T-helper 1 cell (primary cell): ENCODE measurements at places on chromosomes 6 and 20.
A peak's percentile ranks its signal among the peaks of the same experiment; 100 is the strongest.

GRCh38 chr6:142842418-142843261, 102.3 kb downstream of the HIVEP2 start:
- DNase-seq: peak; percentile 30

DNA sequence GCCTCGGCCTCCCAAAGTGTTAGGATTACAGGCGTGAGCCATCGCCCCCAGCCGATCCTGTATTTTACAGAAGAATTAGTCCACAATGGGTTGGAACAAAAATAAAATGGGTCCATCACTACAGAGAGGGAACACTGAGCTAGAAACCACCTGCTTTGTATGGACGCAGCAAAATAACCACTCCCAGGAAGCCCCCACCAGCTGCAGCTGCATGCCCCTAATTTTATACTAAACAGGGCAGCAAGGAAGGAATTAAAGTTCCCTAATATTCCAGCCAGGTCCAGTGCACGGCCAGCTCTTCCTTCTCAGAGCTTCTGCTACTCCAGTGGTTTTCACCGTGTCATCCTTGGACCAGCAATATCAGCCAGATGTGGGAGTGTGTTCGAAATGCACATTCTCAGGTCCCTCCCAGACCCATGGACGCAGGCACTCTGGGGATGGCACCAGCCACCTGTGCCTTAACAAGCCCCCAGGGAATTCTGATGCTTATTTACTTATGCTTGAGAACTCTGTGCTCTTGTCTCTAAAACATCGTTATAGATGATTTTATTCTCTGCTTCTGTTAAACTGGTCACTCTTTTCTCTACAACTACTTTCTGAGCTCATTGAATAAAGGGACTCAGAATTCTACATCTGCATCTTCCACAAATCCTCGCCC, 189.5 kb upstream of the SLC24A3 start:
- DNase-seq: no peak

GRCh38 chr20:36298795-36299339, 7.3 kb upstream of the DLGAP4 start:
- DNase-seq: no peak

DNA sequence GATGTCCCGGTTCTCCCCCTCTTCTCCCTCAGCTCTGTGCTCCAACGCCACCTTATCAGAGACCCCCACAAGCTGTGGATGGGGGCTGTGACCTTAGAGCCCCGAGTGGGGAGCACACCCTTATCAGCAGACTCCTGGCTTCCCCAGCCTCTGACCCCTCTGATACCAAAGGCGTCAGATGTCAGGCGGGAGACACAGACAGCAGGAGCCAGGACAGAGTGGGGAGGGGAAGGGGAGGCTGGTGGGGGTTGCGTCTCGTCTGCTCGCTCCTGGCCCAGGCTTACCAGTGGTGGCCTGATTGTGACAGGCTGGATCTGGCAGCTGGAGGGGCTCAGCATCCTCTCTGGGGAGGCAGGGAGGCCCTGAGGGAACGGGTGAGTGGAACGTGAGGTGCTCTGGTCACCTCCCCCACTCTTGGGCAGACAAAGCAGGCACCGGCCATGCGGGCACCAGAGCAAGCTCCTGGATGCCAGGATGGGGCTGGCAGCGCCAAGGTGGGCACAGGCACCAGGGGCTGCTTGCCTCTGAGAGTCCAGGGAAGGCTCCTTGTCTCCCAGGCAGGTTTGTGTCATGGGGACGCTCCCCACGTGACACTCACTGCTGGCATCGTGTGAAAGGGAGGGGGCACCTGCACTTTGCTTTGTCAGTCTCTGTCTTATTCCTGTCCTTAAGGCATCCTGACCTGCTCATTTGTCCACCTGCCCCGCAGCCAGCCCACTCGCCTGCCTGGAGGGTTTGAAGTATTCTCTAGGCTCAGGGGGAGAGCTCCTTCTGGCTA, 27.8 kb upstream of the GATA5 start:
- no peak for DNase-seq

DNA sequence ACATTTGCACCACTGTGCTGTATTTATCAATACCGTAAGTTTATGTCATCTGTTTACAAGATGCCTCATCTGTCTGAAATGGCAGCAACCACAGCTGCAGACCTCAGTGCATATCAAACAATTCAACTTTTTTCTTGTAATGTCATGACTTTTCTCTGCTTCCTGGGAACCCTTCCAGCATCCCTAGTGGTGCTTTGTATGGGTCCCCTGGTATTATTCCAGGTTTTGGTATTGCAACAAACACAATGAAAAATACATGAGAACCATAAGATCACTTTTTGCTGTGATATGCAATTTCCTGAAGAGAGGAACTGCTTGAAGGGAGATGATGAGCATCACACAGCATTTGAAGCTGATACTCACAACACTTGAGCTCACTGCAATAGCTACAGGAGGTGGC, 12.0 kb upstream of the TXNDC5 start:
- no peak for DNase-seq

DNA sequence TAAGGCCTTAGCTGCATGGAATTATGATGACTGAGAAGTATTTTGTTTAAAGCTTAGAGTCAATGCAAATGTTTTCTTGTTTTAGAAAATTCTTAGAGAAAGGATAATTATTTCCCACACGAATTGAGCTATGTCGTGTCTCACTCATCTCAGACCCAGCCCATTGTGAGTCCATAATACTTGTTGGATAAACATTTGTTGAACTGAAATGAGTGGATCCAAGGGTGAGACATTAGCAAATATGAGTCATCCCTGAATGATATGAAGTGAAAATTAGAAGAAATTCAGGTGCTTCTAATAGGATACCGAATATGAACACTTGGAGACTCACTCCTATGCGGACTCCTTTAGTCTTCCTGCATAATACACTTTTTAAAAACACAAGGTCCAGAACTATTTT, 41.6 kb upstream of the ARMC2 start:
- DNase-seq: no peak

- no peak for DNase-seq
Observed at GRCh38 chr20:5660346-5660745, 89.9 kb upstream of the SHLD1 start.

- DNase-seq: no peak
Observed at GRCh38 chr6:72182337-72183246, 296.2 kb downstream of the RIMS1 start.

- no peak for DNase-seq
Observed at GRCh38 chr6:145372671-145373151, 362.6 kb downstream of the EPM2A start.

DNA sequence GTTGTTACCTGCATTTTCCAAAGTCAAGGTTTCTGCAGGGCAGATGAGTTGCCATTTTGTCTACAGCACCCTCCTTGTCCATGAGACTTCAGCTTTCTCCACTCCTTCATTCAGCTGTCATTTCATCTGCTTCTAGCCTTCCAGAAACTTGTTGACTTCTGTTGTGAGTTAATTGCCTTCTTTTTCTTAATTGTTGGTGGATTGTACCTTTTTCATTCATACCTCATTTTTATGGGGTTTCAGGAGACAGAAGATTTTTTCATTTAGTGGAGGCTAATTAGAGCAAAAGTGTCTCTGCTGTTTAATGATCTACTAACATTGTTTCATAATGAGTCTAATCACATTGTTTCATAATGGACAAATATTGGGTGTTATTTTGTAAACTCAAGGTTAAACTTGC, 7.5 kb upstream of the SUMO4 start:
- DNase-seq: no peak

GRCh38 chr20:53444401-53445149, 149.1 kb downstream of the ZNF217 start:
- no peak for DNase-seq

GRCh38 chr20:43404878-43405277, 52.8 kb upstream of the SRSF6 start:
- no peak for DNase-seq

DNA sequence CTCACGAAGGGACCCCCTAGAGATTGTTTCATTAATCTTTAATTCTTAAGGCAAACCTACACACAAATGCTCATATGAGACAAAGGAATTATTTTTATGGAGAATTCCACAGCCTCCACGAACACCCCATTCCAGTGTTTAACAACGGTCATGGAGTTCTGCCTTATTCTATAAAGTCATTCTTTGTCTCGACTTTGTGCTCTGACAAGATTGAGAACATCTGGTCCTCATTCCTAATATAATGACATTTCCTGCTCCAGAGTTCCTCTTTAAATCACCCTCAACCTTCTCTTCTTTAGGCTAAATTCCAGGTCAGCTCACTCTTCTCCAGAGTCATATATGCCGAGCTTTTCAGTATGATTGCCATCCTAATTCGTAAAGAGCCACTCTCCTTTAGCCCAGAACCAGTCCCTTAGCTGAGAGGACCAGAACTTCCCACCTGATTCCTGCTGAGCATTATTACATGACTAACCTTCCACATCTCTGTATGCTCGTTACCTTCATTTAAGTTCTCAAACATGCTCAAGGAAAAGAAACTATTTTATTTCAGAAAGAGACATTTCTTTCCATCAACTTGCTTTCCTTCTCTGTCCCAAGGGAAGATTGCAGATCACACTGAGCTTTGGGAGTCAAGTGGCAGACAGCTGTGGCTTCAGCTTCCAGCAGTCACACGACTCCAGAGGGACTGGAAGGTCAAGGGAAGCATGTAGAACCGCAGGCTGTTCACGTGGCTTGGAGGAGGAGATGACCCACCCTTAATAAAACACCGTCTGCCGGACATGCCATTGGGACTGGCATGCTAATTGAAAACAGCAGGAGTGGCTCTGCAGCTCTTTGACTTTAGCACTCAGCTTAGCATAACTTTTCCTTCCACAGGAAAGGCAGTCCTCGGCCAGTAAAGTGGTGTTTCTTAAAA, 467.1 kb upstream of the HSF2 start:
- no peak for DNase-seq

GRCh38 chr20:48447456-48447855, 380.3 kb downstream of the PREX1 start:
- no peak for DNase-seq

DNA sequence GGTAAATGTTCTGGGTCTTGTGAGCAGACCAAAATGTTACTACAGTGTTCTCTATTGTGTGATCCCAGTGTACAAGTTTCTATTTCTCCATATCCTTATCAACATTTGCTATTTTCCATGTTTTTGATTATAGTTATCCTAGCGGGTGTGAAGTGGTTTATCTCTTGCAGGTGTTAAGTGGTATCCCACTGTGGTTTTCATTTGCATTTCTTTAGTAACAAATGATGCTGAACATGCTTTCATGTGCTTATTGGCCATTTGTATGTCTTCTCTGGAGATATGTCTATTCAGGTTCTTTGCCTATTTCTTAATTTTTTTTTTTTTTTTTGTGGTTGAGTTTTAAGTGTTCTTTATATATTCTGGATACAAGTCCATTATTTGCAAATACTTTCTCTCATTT, 35.5 kb downstream of the NSFL1C start:
- DNase-seq: no peak

- no peak for DNase-seq
Observed at GRCh38 chr6:11062715-11063114, 18.6 kb upstream of the ELOVL2 start.

DNA sequence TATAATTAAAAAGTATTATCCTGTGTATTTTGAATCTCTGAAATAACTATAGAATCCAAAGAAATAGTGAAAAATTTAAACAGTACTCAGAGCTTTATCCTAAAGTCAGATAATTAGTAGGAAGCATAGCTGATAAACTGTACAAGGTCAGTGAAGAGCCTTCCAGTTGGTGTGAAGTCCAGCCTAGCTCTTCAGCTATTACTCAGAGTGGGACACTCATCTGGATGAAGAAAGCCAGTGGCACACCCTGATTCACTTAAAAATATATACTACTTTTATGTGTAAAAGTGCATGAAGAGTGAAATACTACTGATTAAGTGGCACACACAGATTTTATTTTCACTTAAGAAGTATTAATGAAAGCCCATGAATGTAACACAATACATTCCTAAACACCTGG, 3.1 kb downstream of the IFNGR1 start:
- no peak for DNase-seq

DNA sequence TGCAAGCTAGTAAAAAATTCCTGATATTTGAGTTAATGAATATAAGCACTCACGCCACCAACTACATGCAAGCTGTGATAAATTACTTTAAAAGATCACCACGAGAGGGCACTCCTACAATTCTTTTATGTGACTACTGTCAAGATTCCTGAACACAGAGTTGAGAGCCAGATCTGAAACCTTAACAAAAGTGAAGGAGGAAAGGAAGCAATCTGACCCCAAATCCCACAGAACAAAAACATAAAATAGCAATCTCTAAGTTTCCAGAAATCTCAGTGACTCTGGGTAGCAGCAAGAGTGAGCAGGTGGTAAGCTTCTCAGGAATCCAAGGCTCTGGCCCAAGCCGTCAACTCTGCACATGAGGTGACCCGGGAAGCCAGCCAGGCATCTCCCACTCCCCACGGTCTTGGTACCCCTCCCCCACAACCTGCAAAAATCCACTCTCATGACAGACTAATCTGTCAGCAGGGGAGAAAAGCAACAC, 55.1 kb downstream of the STAU1 start:
- DNase-seq: no peak

GRCh38 chr6:51167468-51167867, 348.8 kb downstream of the TFAP2B start:
- no peak for DNase-seq

- DNase-seq: no peak
Observed at GRCh38 chr20:43945391-43946205, 30.9 kb downstream of the TOX2 start.

GRCh38 chr20:13441388-13441787, 197.3 kb downstream of the TASP1 start:
- no peak for DNase-seq

DNA sequence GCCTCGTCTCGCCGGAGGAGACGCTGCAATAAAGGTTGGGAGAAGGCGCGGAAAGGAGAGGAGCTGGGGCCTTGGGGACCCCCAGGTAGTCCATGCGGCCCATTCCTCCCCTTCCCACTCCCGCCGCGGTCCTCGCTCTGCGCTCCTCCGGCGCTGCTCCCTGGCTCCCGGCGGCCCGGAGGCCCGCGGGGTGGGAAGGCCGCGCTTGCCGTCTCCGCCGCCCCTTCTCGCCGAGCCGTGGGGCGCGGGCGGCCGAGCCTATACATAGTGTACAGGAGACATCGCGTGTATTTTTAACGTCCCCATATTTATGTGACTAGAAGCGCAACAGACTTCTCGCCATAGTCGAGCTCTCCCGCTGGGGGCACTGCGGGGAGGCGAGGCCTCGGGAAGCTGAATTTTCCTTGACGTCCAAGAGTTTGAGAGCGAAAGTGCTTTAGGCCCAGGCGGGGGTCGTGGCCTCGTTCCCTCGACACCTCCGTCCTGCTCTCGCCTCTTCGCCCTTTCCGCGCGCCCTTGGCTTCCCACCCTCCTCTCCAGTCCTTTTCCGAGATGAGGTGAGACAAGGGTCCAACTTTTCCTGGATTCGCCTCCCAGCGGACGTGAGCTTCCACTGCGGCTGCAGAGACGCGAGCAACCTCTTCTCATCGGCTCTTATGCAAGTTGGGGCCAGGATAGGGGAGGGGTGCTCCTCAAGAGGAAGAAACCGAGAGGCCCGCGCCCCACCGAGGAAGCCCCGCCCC, 29.0 kb downstream of the SLC12A5 start:
- DNase-seq: peak; percentile 9

GRCh38 chr6:33194431-33194979, 2.2 kb upstream of the COL11A2 start:
- no peak for DNase-seq

GRCh38 chr6:10431423-10432164, 16.7 kb upstream of the TFAP2A start:
- no peak for DNase-seq

- no peak for DNase-seq
Observed at GRCh38 chr6:157281570-157281969, 41.7 kb downstream of the TMEM242 start.
